ENCODE measurements at places on chromosomes 6 and 20. TPM values are rescaled to one million over a fixed set of nuclear protein-coding genes. Genes with fewer than 3 reads are reported as not detected.

DNA sequence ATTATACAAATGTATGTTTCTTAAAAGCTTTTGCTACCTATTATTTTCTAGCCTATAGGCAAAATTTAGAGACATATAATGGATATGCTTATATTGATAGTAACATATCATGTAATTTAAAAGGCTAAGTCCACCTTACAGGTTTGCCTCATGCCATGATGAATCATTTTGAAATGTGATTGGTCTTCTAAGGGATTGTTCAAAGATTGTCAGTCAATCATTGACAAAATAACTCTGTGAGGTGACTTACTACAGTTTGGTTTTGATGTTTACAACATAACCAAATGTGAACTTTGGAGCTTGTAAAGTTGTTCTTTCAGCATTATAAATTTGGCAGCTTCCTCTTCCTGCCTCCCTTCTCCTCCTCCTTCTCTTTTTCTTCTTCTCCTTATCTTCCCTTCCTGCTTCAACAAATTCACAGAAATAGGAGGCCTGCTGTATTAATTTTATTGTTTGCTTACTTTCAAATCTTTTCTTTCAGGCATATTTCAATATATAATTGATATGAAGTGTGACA is 39.7 kb upstream of the ZFP64 start:
- no peak for DNase-seq
- no peak overlapping the region for H3K27ac ChIP-seq
- H3K4me1 ChIP-seq, result no peaks in the 10 kb centered on the region
- H3K4me3 ChIP-seq, result no peak overlapping the region
- H3K27me3 ChIP-seq, result no peaks in the 10 kb centered on the region
- H3K36me3 ChIP-seq, result no peaks in the 10 kb centered on the region

- H3K36me3 ChIP-seq, result no peaks in the 10 kb centered on the region
- no peaks in the 10 kb centered on the region for H3K4me1 ChIP-seq
- no peak for DNase-seq
- H3K4me3 ChIP-seq, result no peak overlapping the region
- no peaks in the 10 kb centered on the region for H3K27me3 ChIP-seq
- H3K27ac ChIP-seq, result no peak overlapping the region
Measured at GRCh38 chr6:39273406-39273821, 40.8 kb downstream of the KCNK17 start.

DNA sequence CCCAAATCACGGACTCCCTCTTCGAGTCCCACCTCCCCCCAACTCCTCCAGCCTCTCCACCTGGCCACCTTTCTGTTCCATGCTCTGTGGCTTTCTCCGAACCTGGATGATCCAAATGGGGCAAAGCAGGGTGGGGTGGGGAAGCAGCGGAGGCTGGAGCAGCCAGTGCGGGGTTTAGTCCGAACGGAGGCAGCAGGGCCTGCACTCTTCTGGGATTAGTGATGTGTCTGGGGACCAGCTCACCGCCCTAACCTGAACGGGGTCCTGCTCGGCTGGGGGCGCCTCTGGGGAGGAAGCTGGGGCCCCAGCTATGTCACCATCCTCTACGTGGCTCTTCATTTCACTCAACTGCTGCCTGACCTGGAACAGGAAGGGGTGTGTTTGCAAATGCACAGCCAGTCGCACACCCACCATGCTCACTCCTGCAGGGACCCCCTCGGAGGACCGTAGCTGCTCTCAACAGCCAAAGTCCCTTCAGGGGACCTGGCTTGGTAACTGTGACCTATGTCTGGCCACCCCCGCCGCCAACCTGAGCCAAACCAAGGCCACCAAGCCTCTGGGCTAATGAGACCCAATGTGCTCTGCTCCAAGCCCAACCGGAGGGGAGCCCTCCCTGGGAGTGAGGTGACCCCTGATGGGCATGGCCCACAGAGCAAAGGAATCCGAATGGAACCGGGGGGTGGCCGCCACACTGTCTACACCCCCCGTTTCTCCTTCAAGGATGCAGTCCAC is 46.8 kb downstream of the DSTN start:
- H3K27me3 ChIP-seq, result no peaks in the 10 kb centered on the region
- no peak overlapping the region for H3K4me3 ChIP-seq
- no peak overlapping the region for H3K27ac ChIP-seq
- peaks cover 39% of the 10 kb centered on the region for H3K4me1 ChIP-seq

GRCh38 chr6:151269321-151269995 is 29.7 kb downstream of the AKAP12 start:
- no peak overlapping the region for H3K27ac ChIP-seq
- no peak for DNase-seq
- H3K27me3 ChIP-seq, result no peaks in the 10 kb centered on the region
- H3K36me3 ChIP-seq, result no peaks in the 10 kb centered on the region

DNA sequence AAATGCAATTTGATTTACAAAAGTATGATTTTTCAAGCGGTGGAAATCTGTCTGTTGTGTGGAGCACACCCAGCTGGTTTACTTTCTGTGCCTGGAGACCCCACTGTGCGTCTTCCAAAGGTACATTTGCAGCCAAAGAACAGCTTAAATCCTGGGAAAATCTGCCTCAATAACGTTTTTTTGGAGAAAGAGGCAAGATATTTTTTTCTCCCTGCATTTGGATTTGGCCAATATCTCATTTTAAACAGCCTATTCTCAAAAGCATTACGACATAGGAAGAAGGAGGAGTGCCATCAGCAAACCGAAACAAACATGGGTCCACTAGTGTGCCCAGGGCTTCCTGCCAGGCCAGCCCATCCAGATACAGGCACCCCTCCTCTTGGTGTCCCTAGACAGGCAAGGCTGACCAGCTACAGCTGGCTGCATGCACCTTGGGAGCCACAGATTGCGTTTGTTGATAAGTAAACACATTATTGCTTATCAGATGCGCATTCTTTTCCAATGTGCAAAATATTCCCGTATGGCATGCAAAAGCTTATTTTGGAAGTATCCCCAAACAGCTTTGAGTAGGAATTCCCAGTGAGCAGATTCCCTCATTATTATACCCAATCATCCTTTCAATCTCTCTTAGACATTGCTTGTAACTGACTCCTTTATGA is 184.5 kb upstream of the MARCKS start:
- peak overlapping the region; percentile 39 for H3K4me3 ChIP-seq
- H3K4me1 ChIP-seq, result no peaks in the 10 kb centered on the region
- H3K27me3 ChIP-seq, result no peaks in the 10 kb centered on the region
- peak overlapping the region; percentile 17 for H3K27ac ChIP-seq

- peaks cover 39% of the 10 kb centered on the region for H3K36me3 ChIP-seq
- peaks cover 28% of the 10 kb centered on the region for H3K4me1 ChIP-seq
- H3K27ac ChIP-seq, result peak overlapping the region; percentile 89
- no peak for DNase-seq
Measured at GRCh38 chr20:2652724-2653555, 508 bp downstream of the NOP56 start.

Gene TMX4
- total RNA-seq, result 33.9 TPM

Gene OR2H2
- not detected for total RNA-seq

GRCh38 chr20:38714308-38714707 is 10.0 kb upstream of the SLC32A1 start:
- no peak for DNase-seq
- H3K27me3 ChIP-seq, result no peaks in the 10 kb centered on the region
- H3K4me3 ChIP-seq, result no peak overlapping the region
- no peaks in the 10 kb centered on the region for H3K4me1 ChIP-seq
- no peaks in the 10 kb centered on the region for H3K36me3 ChIP-seq

GRCh38 chr6:56657354-56657753 is 14.7 kb upstream of the DST start:
- H3K27me3 ChIP-seq, result no peaks in the 10 kb centered on the region
- no peak overlapping the region for H3K27ac ChIP-seq
- H3K4me1 ChIP-seq, result peaks cover 51% of the 10 kb centered on the region
- no peaks in the 10 kb centered on the region for H3K36me3 ChIP-seq

DNA sequence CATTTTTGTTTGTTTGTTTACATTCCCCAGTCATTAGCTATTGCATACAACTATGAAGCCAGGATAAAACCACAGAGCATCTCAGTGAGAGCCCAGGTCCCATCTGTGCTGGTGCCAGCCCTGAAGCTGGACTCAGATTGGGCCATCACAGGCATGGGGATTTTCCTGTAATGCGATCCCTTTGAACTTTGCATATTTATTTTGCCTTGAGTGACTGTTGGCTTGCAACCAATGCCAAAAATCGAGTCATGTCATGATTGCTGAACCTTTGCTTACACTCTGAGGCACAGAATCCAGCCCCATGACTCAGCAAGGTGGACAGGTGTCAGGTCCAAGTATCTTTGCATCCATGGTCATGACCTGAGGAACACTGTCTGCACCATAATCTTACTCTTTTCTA is 46.2 kb upstream of the GGTLC1 start:
- no peak for DNase-seq
- no peaks in the 10 kb centered on the region for H3K4me1 ChIP-seq
- no peaks in the 10 kb centered on the region for H3K27me3 ChIP-seq

Gene MOG
- not detected for total RNA-seq

DNA sequence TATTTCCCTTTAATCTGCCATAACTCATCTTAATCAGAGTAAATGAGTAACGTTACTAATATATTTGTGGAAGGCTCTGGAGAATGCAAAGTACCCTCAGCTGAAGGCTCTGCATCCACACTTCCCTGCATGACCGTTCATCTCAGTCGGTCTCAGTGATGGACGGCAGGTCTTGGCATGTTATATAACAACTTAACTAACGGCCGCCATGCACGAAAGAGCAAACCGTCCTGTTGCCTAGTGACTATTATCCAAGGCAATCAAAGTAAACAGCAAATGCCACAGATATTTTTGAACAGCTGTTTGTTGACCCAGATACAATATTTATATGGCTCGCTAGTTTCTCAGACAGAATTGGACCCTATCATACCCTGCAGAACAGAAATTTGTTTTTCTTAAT is 194.9 kb upstream of the SMLR1 start:
- no peak overlapping the region for H3K4me3 ChIP-seq
- DNase-seq, result no peak
- H3K27me3 ChIP-seq, result no peaks in the 10 kb centered on the region
- H3K27ac ChIP-seq, result no peak overlapping the region

GRCh38 chr6:68343901-68344300 is 291.2 kb upstream of the ADGRB3 start:
- no peak overlapping the region for H3K4me3 ChIP-seq
- no peak for DNase-seq
- no peaks in the 10 kb centered on the region for H3K36me3 ChIP-seq
- no peaks in the 10 kb centered on the region for H3K4me1 ChIP-seq
- no peaks in the 10 kb centered on the region for H3K27me3 ChIP-seq

Gene SLC17A3
- not detected for total RNA-seq

DNA sequence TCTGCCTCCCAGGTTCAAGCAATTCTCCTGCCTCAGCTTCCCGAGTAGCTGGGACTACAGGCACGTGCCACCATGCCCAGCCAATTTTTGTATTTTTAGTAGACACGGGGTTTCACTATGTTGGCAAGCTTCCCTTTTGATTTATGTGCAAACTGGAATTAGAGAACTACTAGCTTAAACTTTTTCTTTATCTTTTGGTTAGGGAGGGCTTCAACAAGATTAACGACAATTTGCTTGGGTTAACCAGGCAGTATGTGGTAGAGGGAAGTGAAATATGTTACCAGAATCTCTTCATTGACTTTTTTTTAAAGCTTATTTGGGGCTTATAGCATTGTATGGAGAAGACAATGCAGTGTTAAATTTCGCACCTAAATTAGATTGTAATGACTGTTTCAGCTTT is 9.0 kb downstream of the MYO6 start:
- DNase-seq, result no peak
- no peaks in the 10 kb centered on the region for H3K36me3 ChIP-seq
- H3K27ac ChIP-seq, result no peak overlapping the region
- peaks cover 11% of the 10 kb centered on the region for H3K4me1 ChIP-seq
- H3K27me3 ChIP-seq, result no peaks in the 10 kb centered on the region

- peak within 1 kb of the TSS; percentile 96 for H3K27ac ChIP-seq
- peaks cover 38% of the 10 kb centered on the region for H3K4me1 ChIP-seq
- no peak for DNase-seq
- H3K36me3 ChIP-seq, result no peaks in the 10 kb centered on the region
- peak within 1 kb of the TSS; percentile 81 for H3K4me3 ChIP-seq
Measured at GRCh38 chr6:17987447-17987696, at the start of gene KIF13A. Gene KIF13A (minus strand): TSS chr6:17987635. CDS start chr6:17987463, 172 bp downstream.

GRCh38 chr6:157379656-157380457 is 1.1 kb upstream of the ZDHHC14 start:
- no peaks in the 10 kb centered on the region for H3K27me3 ChIP-seq
- peak; percentile 95 for DNase-seq
- no peaks in the 10 kb centered on the region for H3K36me3 ChIP-seq
- peak overlapping the region; percentile 75 for H3K4me3 ChIP-seq
- H3K27ac ChIP-seq, result peak overlapping the region; percentile 91

DNA sequence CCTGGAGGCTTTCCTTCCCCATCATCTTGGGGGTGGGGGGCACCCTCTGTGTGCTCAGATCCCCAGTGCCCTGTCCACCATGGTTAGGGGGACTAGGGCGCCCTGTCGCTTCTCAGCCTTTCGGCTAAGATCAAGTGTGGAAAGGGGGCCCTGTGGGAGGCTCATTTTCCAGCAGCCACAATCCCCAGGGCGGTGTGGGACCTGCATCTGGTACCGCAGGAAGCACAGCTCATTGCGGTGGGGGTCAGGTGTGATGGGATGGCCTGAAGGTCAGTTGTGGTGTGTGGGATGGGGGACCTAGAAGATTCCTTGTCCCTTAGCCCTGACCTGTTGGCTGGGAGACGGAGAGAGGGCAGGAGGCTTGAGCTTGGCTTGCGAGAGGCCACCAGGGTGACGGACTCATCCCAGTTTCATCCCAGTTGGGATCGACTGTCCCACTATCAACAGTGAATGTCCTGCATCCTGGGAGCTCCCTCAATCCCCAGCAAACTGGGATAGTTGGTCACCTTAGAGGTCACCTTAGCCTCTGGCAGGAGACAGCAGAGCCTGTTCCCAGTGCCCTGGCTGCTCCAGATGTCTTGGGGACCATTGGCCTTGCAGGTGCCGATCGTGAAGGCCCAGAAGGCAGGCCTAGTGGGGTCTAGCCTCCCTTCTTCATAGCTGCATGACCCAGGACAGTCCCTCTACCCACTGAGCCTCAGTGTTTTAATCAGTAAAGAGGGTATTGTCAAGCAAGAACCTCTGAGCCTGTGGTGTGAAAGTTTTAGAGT is 64.5 kb upstream of the PMEPA1 start:
- no peak overlapping the region for H3K4me3 ChIP-seq
- no peak overlapping the region for H3K27ac ChIP-seq
- no peaks in the 10 kb centered on the region for H3K27me3 ChIP-seq
- no peak for DNase-seq

Gene ZNF341
- total RNA-seq, result 4.2 TPM

Gene SLC17A9
- total RNA-seq, result 2.5 TPM

- peaks cover 12% of the 10 kb centered on the region for H3K4me1 ChIP-seq
- H3K27ac ChIP-seq, result no peak overlapping the region
- DNase-seq, result no peak
- H3K4me3 ChIP-seq, result no peak overlapping the region
- H3K27me3 ChIP-seq, result no peaks in the 10 kb centered on the region
Measured at GRCh38 chr20:59752101-59752586, 147.8 kb downstream of the PHACTR3 start.

DNA sequence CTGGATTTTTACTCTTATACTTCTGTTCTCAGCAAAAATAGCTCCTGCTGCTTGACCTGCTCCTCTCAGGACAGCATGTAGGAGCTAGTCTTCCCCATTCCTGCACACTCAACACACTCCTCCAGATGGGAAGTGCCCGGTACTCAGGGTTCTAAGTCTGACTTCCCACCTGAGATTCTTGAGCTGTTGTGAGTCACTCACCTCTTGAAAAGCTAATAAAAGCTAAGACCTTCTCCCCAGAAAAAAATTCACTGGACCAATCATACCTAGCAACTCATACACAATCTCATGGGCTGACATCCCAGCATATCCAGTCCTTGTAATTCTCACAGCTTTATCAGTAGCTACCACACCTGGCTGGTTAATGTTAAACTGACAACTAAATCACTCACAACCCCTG is 53.5 kb downstream of the TRPC4AP start:
- H3K4me1 ChIP-seq, result no peaks in the 10 kb centered on the region
- no peak for DNase-seq
- H3K4me3 ChIP-seq, result no peak overlapping the region
- no peaks in the 10 kb centered on the region for H3K36me3 ChIP-seq
- no peak overlapping the region for H3K27ac ChIP-seq

Gene SLC44A4
- total RNA-seq, result 5.9 TPM
